ENCODE measurements at places on chromosomes 2 and 18.

DNA sequence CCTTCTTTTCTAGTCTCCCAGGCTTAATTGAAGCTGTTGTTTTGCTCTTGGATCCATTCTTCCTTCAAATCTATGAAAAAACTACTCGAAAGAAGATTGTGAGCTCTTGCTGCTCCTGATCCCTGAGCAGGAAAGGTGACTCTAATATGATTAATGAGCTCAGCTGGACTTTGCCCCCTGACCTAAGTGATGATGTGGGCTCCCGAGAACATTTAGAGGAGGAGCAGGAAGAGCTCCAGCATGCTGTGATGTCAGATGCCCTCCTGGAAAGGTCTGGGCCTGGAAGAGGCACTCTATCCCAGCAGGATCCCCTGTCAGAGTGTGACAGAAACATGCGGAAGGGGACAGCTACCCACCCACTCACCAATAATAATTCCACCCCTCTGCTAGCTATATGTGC, 117.9 kb upstream of the PELI1 start:
- no peak for DNase-seq

- DNase-seq, result no peak
Observed at GRCh38 chr18:7770908-7771307, 203.8 kb downstream of the PTPRM start.

DNA sequence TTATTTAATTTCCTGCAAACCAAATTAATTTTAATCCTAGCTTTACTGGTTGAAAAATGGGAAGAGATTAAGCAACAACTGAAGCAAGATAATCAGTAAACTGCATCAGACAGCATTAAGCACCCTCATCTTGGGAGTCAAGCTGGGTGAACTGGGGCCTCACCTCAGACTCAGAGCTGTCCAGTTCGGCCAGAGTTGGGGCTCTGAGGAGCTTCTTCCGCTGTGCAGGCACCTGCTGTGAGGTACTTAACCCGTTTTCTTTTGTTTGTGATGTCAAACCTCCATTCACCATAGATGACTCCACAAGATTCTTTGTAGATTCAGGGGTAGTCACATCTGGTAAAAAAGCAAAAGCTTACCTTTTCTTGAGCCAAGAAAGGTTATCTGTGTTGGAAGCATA, 71.8 kb downstream of the PRELID3A start:
- no peak for DNase-seq

DNA sequence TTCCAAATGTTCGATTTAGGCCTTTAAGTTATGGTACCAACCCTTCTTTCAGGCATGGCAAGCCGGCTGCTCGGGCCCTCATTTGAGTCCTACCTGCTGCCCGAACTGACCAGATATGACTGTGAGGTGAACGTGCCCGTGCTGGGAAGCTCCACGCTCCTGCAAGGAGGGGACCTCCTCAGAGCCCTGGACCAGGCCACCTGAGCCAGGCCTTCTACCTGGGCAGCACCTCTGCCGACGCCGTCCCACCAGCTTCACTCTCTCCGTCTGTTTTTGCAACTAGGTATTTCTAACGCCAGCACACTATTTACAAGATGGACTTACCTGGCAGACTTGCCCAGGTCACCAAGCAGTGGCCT, 87.2 kb downstream of the EPAS1 start:
- DNase-seq, result no peak

DNA sequence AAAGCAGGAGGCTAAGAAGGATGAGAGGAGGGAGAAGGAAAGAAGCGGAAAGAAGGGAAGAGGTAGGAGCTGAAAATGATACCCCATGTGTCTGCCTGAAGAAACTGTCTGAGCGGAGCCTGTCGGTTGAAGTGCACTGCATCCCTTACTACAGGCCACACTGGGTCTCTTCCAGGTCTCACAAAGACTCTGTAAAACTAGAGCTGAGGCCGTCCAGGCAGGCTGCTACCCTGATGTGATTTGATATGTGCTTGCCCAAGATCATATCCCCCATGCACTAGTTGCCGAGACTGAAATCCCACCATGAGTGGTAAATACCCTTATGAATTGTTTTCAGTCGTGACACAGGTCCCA, 134.4 kb downstream of the MAIP1 start:
- DNase-seq, result no peak

DNA sequence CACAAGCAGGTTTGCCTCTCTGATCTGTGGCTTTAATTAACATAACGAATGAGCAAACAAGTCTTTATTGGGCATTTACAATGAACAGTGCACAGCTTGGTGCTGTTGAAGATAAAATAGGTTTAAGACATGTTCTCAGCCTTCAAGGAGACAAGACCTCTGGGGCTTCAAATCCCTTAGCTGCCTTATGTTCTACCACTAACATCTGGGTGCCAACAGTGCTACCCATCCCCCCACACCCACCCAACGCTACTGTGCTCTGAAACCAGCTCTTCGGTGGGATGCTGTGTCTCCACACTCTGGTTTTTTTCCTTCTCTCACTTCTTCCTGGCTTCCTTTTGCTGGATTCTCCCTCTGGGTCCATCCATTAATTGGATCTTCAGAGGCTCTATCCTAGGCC, 14.1 kb upstream of the B3GNT2 start:
- DNase-seq, result no peak

DNA sequence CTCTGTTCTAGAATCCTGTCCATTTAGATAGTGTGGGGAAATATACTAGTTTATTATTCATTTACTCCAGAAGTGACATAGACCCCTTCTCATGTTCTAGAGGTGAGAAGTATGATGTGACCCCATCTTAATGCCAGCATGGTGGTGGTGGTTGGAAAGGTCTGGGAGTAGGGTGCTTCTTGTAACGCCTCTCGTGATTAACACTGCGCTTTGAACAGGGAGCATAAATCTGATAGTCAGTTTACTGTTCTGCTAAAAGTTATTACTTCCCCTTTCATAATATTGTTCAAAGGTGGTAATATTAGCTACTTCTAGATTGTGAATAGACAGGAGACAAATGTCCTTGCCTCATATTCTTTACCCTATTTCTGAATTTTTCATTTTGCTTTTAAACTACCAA, 35.6 kb downstream of the EHBP1 start:
- DNase-seq, result no peak

DNA sequence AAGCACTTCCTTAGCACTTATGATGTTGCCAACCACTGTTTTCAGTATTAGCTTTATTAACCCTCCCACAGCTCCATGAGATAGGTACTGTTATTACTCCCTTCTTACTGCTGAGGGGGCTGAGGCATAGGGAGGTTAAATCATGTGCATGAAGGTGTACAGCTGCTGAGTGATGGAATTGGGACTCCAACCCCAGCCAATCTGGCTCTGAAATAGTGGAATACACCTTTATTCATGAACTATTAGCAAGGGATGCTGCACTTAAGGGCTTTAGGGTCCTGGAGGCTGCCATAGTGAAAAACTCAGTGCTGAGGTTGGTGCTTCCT, 19.2 kb downstream of the SMARCAL1 start:
- DNase-seq, result no peak

DNA sequence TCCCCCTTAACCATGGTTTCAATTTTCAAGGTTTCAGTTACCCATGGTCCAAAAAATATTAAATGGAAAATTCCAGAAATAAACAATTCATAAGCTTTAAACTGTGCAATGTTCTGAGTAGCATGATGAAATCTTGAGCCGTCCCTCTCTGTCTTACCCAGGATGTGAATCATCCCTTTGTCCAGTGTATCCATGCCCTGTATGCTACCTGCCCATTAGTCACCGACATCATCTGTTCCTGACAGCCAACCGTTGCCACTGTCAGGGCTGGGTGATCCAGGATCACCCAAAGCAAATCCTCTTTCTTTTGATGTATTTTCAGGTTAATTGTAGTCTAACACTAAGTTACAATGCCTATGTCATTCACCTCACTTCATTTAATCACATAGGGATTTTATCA, 15.7 kb upstream of the OLA1 start:
- no peak for DNase-seq

DNA sequence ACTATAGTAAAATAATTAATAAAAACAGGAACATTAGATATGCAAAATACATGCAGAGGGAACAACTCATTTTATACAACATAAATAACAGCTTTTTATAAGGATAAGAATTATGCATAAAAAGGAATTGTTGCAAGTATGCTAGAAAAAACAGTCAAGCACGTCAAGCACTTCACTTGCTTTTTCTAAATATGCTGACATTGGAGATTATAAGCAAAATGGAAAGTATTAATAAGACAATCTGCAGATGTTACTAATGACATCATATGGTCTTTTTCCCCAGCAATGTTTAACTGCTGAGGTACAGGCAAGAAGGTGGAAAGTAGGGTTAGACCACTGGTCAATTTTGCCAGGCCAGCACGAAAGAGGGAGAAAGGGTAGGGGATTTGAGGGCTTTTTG, 111.7 kb downstream of the HIBCH start:
- no peak for DNase-seq

DNA sequence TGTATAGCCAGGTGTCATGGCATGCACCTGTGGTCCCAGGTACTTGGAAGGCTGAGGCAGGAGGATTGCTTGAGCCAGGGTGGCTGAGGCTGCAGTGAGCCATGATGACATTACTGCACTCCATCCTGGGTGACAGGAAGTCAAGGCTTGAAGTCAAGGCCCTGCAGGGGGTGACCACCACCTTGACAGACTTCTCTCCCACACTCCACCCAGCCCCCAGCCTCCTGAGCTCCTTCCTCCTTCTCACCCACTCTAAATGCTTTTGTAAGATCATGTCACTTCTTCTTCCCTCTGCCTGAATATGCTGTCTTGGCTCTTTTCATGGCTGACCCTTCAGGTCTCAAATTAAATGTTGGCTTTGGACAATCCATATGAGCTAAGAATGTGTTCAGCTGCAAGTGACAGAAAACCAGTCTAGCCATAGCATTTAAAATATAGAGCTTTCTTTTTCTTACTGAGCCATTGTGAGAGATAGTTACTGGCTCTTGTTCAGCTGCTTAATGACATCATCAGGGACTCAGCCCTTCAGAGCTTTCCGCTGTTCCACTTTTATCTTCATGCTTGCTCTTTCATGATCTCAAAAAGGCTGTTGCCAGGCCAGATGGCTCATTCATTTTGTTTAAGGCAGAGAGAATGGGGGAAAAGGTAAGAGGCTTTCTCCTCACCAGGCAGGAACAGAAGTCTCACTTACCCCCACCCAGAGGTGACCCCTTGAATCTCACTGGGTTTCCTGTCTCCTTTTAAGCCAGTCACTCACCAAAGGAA, 36.7 kb upstream of the TTC39C start:
- DNase-seq, result no peak

DNA sequence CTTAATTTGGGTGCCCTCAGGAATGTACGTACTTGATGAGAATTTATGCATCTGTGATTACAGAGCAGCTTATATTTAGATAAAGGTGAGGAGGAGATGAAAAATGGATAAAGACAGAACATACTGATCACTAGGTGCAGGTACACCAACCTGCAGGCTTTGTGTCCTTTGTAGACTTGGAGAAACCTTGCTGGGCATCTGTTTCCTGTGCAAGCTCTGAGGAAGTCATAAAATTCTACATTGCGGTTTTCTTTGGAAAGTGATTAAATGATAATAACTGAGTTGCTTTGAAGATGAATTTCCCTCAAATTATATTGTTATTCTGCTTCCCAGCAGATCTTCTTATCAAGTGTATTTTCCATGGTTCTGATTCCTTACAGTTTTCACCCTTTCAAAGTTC, 7.7 kb downstream of the RAB27B start:
- no peak for DNase-seq

All from NCI-H2081 (cell line).